ENCODE measurements at places on chromosomes 2 and 18. TPM values are rescaled to one million over a fixed set of nuclear protein-coding genes. Genes with fewer than 3 reads are reported as not detected.

DNA sequence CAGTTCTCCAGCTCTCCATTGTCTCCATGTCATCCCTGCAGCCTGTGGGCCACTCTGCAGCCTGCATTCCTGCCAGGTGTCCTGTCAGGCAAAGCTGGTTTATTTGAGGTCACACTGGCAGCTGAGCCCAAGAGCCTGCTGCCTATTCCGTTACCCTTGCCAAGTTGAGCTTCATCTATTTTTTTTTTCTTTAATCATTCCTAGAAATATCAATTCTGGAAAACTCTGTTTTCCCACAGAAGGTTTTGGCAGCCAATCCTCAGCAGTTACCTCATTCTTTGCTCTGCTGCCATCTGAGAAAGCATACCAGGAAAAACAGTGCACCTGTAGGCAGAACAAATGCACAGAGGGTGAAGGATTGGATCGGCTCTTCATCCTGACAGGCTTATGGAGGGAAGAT is 411.0 kb upstream of the ACVR2A start:
- no peak for DNase-seq

The HTR2B gene
- not detected for total RNA-seq

DNA sequence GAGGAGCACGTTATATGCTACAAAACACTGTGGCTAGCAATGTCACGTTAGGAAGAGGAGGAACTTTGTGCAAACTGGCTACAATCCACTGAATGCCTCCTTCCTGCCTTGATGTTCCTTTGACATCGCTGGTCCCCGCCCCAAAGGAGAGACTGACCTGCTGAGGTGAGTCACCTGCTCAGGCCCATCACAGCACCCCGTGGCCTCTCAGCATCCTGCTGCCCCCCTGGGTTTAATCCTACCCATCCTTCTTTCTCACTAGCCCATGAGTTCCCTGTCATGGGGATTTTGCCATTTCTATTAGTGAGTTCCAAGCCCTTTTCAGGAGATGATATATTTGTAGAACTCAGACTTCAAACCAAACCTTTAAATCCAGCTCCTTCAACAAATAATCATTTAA is 16.2 kb downstream of the DLGAP1 start:
- DNase-seq = no peak

The ALK gene
- total RNA-seq = not detected

The FTCDNL1 gene
- 1.8 TPM for total RNA-seq

- no peak for DNase-seq
Observed at GRCh38 chr2:224173210-224173609, 134.1 kb upstream of the SERPINE2 start.

GRCh38 chr18:2515908-2516625 is 55.2 kb downstream of the METTL4 start:
- DNase-seq = peak; percentile 73

The KYNU gene
- total RNA-seq = not detected

GRCh38 chr2:55099878-55100820 is 49.9 kb upstream of the RTN4 start:
- peak; percentile 50 for DNase-seq

GRCh38 chr2:38740851-38741731 is 10.1 kb downstream of the SRSF7 start:
- no peak for DNase-seq

The CYRIA gene
- total RNA-seq = 1.3 TPM

GRCh38 chr18:62289047-62289446 is 36.1 kb upstream of the TNFRSF11A start:
- no peak for DNase-seq

GRCh38 chr2:41736105-41736567 is 311.7 kb upstream of the PKDCC start:
- DNase-seq = peak; percentile 77

The ANKRD62 gene
- not detected for total RNA-seq

GRCh38 chr18:59143441-59143840 is 3.8 kb downstream of the SEC11C start:
- DNase-seq = no peak

All from MG63 (cell line).